Amniotic stem cell (primary cell): ENCODE measurements at places on chromosomes 12 and 14.
A peak's percentile ranks its signal among the peaks of the same experiment; 100 is the strongest.

- no peak for DNase-seq
Measured at GRCh38 chr12:53585448-53586125, 40.6 kb downstream of the ATF7 start.

GRCh38 chr12:11228296-11228879 lies 41.1 kb downstream of the PRB3 start:
- DNase-seq, result peak; percentile 14

- no peak for DNase-seq
Measured at GRCh38 chr14:100325231-100325632, 2.1 kb downstream of the SLC25A47 start.

GRCh38 chr12:19895246-19896020 lies 456.1 kb downstream of the AEBP2 start:
- no peak for DNase-seq

DNA sequence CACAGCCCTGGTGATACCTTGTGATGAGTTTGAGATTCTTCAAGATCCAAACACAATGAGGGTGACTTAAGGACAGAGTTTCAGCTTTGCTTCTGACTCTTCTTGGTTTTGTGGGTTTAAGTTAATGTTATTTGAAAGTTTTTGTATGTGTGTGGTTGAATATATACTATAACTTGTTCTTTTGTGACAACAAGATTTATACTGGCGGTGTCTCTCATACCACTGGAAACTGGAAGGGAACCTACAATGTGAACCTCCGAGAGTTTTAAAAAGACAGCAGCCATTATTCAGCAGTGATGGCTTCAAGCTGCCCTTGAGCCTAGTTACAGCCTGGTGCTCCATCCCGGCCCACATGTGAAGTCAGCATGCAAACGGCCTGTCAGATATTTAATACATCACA lies 87.9 kb upstream of the IGF1 start:
- DNase-seq, result no peak

DNA sequence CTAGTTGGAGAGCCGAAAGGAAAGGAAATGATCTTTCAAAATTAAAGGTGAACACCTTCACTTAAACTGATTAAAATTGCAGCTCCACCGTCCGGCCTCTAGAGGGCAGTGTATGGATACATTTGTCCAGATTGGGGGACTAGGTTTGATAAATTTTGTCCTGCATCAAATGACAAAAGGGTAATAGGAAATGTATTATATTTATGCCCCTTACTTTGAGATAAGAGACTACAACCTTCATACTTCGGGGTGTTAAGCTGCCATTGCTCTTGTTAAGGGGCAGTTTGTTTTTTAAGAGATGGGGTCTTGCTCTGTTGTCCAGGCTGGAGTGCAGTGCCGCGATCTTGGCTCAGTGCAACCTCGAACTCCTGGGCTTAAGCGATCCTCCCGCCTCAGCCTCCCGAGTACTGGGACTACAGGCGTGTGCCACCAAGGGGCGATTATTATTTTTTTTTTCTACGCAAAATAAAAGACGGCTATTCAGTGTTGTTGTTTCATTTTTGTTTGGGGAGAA lies 818 bp upstream of the SUOX start:
- DNase-seq, result peak; percentile 20

DNA sequence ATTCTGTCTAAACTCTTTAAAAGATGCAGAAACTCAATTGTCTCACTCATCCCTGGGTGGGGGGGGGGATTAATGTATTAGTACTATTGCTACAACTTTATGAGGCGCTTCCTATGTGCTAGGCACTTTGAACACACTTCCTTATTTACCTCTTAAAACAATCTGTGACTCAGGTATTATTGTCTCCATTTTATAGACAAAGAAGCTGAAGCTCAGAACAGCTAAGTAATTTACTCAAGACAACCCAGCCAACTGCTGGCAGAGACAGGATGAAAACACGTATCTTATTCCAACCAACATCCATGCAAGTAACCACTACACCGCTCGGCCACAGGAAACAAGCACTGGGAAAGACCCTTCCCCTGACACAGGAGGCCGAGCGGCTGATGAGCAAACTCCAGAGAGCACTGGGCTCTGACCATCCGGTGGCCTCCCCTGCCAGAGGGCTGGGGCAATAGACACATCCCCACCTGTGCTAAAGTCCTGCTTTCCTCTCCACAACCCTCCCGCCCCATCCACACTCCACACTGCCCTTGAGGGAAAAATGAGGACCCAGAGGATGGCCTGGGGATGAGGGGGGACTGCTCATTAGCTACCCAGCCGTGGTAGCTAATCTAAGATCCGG lies 244.2 kb downstream of the DPF3 start:
- DNase-seq, result no peak

GRCh38 chr14:73290279-73290678 lies 53.0 kb downstream of the PAPLN start:
- DNase-seq, result no peak
